ENCODE measurements at places on chromosomes 4 and X. TPM values are rescaled to one million over a fixed set of nuclear protein-coding genes. Genes with fewer than 3 reads are reported as not detected.

DNA sequence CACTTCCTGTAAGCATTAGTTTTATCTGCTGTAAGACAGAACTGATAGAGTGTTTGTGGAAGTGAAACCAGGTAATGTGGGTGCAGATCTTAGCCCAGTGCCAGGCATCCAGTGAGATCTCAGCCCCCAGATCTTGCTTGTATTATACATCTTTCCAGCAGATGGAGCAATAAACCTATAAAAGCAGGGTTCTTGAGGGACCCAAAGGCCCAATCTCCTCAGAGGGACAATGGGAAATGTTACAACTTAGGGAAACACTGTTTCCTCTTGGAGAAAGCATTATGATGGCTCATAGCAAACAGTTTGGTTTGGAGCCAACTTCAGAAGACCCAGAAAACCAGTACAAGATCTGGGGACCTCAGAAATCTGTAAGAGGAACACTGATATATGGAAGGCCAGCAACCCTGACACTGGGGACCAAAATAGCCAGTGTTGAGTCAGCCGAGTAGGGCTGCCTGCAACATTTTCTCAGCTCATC, 206.3 kb downstream of the SLC7A11 start:
- peak; percentile 43 for DNase-seq

The RRH gene
- 1.4 TPM for polyA plus RNA-seq

DNA sequence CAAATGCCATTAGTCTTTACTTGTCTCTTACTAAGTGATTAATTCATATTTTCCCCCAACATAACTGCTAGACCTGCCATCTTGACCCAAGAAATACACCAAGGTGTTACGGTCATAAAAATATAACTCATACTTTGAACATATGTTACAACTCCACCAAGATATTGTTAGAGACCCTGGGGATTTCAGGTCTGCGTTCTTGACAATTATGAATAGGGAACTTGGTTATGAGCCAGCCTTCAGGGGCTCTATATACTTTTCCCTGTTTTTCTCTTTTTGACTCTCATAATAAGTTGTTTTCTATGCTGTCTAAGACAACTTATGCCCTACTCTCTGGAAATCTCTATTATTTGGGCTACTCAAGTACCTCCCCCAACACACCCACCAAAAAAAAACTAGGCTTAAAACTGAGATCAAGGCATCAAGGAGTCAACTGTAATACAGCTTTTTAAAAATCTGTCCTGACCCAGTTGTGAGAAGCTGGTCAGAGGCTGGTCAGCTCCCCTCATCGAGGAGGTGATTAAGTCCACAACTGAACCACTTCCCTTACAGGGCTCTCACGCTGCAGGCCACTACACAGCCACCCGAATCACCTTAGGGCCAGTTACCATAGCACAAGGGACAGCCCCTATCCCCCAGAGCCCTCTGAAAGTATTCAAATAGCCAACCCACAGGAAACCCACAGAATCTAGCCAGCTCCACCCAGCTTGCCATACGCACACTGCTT, 10.5 kb upstream of the TLR3 start:
- no peak for DNase-seq

The DCLK2 gene
- 12.0 TPM for polyA plus RNA-seq

GRCh38 chrX:46573892-46574773, 568 bp downstream of the CHST7 start:
- no peak for DNase-seq

DNA sequence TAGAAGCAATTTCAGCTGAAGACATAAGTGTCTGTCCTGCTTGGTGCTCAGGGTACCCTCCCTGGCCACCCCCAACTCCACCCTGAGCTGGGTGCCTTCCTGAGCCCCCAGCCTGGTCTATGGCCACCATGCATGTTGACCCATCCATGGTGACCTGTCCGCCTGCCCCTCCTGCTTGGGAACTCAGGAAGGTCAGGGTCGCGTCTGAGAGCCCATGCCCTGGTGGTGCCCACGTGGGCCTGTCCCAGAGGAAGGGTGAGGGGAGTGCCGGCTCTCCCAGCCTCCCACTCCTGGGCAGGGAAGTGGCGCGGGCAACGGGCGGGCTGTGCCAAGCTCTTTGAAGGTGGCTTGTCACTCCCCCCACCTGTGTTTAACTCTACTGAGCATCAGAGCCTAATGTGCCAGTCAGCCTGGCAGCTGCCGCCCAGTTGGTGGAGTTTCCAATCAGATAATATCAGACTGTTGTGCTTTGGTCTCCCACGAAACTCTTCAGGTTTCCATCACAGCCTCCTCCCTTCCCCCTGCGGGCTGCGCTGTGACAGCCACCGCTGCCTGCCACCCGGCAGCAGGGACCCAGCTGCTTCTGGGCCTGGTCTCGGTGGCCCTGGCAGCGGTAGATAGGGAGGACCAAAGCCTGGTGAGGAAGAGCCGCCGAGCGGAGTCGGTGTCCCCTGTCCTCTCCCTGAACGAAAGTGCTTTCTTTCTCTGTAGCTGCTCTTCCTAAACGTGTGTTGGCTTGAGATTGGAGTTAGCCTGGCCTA, 4.8 kb downstream of the SH3BP2 start:
- DNase-seq: no peak

GRCh38 chrX:131477498-131477897, 66.4 kb upstream of the OR13H1 start:
- DNase-seq: no peak

The MXRA5 gene
- 5.6 TPM for polyA plus RNA-seq

DNA sequence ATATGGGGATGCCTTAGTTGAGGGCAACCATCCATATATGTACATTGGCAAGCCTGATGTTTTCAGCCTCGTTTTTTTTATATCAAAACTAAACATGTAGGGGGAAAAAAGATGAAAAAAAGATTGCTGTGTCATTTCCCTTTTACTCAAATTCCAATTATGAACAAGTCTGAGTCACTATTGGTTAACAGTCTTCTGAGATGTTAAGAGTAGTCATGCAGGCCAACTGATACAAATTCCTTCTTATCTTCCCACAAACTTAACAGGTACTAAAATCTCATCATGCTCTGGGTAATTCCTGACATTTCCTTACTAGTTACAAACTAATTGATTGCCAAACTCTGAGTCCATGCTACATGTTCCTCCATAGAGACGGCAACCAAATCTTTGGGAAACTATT, 222.1 kb downstream of the FRMPD4 start:
- no peak for DNase-seq

DNA sequence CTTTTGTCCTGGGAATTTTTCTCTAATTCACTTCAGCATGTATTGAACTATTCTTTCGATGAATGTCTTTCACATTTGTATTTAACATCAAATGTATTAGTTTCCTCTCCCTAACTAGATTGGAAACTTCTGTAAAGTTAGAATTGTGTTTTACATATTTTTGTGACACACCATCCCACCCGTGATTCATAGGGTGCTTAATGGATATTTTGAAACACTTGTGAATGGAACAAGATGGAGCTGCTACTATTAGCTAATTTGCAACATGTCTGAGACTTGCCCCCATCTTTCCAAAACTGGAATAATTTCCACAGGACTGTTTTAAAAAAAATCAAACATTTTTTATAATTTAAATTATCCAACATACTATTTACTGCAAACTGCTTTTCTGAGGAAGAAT, 30.2 kb upstream of the GNPDA2 start:
- no peak for DNase-seq

GRCh38 chr4:3288571-3289094, 4.2 kb upstream of the RGS12 start:
- no peak for DNase-seq

The ABCG2 gene
- 8.2 TPM for polyA plus RNA-seq

The PALLD gene
- 203 TPM for polyA plus RNA-seq

DNA sequence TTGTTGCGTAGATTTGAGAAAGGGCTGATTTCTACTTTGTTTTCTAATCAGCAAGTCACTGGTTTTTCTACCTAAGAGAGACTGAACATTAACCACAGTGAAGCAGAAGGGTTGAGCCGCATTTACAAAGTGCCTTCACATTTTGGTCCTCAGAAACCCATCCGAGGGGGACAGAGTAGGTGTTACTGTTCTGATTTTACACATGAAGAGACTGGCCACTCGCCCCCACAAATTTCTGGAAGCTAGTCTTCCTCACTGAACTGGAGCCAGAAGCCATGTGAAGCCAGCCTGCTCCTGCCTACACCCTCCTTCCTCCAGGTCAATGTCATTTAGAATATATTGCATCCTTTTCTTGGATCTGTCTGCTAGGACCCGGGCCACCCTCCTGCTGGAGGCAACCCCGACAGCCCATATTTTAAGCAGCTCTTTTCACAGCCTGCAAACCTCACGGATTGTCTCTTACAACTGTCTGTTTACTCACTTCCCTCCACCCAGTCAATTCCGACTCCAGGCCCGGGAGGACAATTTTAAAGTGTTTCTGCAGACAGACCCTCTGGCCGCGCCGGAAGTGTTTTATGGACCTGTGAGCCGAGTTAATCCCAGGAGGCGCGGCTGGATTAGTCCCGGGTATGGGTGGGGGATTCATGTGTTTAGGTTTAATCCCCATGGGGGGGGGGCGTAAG, 73.2 kb upstream of the BCOR start:
- no peak for DNase-seq

The GPRIN3 gene
- 8.6 TPM for polyA plus RNA-seq

The CRMP1 gene
- 69.3 TPM for polyA plus RNA-seq

- DNase-seq: peak; percentile 3
These were observed 22.3 kb downstream of the COX7B2 start for GRCh38 chr4:46886711-46887110.
